Esophagus squamous epithelium (tissue), 5 donors: ENCODE measurements at places on chromosomes 1 and 21.

DNA sequence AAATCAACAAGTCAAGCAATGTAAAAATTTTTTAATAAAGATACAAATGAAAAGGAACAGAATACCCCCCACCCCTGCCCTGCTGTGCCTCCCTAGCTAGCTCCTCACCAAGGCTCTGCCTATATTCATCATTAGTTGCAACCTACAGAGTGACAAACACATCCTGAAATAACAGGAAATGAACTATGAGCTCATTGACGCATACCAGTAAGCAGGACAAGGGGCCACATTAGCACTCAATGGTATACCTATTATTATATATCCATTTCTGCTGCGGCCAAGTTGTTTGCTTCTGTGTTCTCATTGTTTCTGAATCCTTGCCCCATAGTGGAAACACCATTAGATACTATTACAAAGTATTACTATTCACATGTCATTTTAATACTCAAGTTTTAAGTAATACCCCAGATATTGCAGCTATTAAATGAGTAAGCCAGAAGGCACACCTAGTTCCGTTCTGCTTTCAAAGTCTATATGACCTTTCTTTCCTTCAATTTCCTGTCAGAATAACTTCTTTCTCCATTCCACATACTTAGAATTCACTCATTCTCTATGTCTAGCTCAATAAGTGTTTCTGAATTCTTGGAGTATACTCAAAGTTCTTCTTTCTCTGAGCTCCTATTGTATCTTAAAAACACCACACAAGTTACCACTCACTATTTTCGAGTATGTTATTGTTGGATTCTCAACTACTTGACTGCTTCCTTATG lies 1214.9 kb downstream of the PLA2G4A start:
- DNase-seq: no peak

- DNase-seq: no peak
Observed at GRCh38 chr1:175262621-175263020, 70.0 kb upstream of the KIAA0040 start.

DNA sequence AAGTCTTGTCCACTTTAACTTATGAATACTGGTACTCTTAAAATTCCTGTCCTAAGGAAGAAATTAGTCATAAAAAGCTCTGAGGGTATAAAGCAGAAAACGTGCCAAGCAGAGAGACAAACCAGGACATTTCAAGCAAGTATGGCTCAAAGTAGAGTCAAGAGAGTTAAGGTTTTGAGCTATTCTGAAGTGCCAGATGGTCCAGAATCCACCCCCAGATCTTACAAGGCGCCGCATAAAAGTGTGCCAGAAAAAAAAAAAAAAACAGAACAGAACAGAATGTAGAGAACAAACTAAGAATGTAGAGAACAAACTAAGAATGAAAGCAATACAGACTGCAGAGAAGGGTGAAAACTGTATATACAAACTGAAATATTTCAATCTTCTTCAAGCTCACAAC lies 12.5 kb downstream of the EPS15 start:
- DNase-seq: no peak

GRCh38 chr1:222284466-222284865 lies 263.4 kb downstream of the HHIPL2 start:
- no peak for DNase-seq

DNA sequence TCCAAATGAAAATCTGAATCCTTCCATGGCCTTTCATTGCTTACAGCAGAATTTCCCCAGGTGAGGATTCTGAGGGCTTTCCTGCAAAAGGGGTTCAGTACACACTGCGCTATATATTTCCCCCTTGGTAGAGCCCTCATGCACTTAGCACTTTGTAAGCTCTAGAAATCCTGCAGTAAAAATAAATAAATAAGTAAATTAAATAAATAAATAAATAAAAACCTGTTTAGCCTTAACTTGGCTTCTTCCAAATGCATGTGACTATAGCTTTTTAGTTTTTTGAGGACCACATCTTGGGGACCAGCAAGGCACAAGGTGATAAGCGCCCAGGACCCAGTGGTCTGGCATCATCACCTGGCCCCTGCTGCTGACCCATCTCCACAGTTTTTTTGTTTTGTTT lies 3.2 kb upstream of the BMP8B start:
- no peak for DNase-seq

DNA sequence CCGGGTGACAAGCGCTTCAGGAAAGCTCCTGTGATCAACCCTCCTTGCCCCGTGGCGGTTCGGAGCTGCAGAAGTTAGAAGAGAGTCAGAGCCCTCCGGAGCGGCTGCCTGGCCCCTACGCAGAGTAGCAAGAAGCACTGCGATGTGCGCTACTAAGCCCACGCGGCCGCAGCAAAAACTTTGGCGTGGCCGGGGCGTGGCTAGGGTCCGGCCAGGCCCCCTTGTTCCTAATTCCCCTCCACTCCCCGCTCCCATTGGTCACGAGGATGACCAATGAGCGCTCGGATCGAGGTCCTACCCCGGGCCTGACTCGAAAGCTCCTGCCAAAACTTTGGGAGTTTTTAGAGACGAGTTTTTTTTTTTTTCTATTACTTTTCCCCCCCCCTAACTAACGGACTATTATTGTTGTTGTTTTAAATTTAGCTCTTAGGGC lies at the start of gene HLX:
HLX (plus strand) TSS at position 368 of the 433 bp plus-strand sequence. CDS start 415 bp downstream, outside the sequence.
- DNase-seq: peak; percentile 60

- no peak for DNase-seq
Observed at GRCh38 chr21:37468909-37469308, 102.3 kb downstream of the DYRK1A start.

DNA sequence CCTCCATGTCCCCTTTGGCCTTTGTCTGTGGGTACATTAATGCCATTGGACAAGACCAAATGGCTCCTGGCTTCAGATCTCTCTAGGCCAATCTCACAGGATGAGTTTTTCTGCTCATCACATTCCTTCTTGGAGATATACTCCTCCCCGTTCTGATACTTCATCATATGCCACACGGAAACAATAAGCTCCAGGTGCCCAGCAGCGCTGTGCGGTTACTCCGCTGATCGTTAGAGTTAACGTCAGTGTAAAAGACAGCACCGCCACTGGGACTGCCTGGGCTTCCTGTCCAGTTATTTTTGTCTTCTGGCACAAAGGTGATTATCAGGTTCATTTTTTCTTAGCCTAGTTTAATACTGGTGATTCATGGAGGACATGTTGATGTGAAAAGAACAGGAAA lies 22.5 kb downstream of the CACHD1 start:
- DNase-seq: no peak

DNA sequence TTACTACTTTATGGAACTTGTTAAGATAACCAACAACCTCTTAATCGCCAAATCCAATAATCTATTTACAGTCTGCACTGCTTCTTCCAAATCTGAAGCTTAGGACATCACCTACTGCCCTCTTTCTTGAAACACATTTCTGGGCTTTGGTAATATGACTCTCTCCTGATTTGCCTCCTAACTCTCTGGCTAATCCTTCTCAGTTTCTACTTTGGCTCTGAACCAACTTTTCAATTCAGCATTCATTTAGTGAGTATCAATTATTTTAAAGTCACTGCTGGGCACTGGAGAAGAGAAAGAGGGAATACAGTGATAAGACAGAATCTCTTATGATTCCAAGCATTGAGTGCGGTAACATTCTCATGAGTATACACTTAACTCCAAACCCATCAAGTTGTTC lies 275.0 kb downstream of the AKT3 start:
- DNase-seq: no peak

GRCh38 chr1:231879296-231879695 lies 252.7 kb downstream of the DISC1 start:
- no peak for DNase-seq

DNA sequence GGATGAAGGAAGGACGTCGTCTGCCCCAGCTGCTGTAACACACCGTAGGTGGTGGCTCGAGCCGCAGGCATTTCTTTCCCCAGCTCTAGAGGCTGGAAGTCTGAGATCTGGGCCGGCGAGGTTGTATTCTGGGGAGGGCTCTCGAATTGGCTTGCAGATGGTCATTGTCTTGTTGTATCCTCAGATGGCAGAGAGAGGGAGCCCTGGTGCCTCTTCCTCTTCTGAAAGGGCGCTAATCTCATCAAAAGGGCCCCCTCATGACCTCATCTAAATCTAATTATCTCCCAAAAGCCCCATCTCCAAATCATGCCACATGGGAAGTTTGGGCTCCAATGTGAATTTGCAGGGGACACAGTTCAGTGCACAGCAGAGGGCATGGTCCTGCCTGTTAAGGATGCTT lies 109.0 kb downstream of the SIK1 start:
- no peak for DNase-seq

GRCh38 chr1:196593955-196594354 lies 14.3 kb downstream of the KCNT2 start:
- DNase-seq: no peak

DNA sequence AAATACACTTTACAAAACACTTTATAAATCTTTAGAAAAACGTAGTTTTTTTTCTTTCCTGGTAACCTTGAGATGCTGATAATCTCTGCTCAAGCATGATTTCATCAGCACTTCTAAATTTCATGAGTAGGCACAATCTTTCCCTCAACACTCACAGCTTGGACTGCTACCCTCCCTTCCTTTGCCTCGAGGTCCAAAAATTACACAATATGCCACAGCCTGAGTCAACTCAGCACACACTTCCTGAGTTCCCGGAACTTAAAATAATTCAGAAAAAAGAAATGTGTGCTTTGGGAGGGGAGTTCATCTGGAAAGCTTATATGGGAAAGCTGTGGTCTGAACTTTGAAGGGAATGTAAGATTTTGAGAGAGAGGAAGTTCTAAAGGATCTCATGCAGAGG lies 5.9 kb downstream of the CLCA2 start:
- no peak for DNase-seq

DNA sequence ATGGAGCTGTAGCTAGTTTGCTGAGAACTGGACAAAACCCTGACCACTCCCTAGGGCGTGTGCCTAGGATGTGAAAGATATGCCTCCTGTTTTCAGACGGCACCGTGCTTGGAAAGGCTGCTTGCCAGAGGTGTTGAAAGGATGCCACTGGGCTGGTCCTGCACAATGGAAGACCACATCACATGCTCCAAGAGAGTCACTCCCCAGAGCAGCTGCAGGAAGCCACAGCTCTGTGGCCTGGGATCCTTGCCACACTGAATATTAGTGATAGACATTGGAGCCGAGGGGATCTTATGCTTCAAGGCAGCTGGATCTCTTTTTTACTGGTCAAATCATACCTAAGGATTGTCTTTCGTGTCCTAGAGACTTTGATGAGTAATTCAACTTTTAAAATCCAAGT lies 6.6 kb upstream of the APP start:
- no peak for DNase-seq

GRCh38 chr1:235671992-235672391 lies 22.4 kb upstream of the GNG4 start:
- DNase-seq: no peak

DNA sequence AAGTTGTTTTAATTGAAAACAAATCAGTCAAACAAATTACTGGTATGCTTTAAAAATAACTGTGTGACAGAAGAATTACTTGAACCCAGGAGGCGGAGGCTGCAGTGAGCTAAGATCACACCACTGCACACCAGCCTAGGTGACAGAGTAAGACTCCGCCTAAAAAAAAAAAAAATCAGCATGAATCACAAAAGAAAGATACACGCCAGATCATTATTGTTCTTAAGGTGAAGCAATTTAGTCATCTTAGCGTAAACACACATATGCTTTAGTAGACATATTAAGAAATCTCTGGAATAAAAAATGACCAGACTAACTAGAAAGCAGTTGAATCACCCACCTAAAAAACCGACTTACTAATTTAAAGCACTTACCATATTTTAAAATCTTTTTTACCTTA lies 20.2 kb downstream of the RERE start:
- no peak for DNase-seq

GRCh38 chr1:222877854-222878253 lies 63.0 kb downstream of the DISP1 start:
- no peak for DNase-seq

DNA sequence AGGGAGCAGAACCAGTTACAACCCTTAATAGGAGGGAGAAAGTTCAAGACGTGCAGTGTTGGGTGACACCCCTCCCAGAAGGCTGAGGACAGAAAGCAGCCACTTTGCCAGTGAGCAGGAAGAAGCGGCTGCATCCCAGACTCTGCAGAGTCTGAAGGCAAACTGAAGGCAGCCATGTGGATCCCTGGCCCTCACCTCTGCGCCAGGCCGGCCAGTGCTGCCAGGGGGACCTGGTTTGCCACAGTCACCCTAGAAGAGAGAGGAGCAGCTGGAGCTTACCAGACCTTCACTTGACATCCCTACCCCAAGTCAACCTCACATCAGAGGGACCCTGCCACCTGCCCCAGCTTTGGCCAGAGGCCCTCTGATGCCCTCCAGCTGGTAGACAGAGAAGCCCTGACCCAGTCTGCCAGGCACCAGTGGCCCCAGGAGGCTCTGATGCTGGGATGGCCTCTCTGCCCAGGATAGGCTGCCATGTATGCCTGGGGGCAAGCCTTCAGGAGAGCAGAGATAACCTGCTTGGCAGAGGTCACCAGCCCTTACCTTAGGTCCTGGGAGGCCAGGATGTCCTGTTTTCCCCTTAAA lies 16.3 kb upstream of the PEF1 start:
- DNase-seq: no peak

DNA sequence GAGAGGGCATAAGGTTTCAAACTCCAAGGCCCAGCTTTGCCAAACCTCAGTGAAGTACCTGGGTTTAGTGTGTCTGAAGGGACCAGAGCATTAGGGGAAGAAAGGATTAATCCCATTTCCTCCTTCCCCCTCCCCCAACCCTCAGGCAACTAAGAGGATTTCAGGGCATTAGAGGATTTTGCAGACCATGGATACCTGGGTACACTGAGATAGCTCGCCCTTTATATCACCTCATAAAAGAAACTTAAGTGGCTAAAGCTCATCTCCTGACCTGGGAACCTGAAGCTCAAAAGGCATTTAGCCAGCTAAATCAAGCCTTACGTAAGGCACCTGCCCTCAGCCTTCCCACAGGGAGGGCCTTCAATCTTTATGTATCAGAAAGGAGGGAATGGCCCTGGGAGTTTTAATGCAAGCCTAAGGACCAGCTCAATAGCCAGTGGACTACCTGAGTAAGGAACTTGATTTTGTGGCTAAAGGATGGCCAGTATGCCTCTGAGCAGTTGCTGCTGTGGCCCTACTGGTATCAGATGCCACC lies 26.4 kb upstream of the SMYD3 start:
- DNase-seq: no peak

GRCh38 chr1:22872981-22873664 lies 99.5 kb downstream of the LACTBL1 start:
- DNase-seq: no peak
